MCF 10A (cell line): ENCODE measurements at places on chromosomes 5 and 9.

DNA sequence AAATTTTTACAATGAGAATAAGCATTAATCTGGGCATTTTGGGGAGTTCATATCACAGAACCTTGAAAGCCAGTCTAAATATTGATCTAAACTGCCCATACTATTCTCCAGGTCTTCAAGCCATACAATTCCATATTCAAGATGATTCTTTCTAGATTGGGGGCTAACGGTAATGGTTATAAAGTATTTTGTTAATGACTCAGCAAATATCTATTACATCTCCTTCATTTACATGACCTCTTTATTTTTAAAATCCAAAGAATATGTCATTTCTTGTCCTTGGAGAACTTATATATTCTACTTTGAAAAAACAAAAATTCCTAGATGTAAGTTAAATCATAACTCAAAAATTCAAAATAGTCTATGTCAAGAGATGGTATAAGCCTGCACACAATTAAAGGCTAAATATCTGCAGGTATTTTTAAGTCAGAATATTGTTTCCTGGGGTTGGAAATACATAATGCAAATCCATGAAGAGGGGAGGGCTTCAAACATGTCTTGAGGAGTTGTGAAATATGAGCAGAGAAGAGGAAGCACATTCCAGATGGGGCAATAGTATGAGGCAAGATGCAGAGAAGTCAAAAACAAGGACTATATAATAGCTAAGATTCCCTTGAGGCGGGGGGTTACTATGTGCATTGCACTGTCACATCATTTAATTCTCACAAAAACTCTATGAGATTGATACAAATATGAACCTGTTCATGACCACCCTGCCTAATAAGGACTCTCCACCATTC, 526.4 kb downstream of the NR2F1-AS1 start:
- DNase-seq, result peak; percentile 56

DNA sequence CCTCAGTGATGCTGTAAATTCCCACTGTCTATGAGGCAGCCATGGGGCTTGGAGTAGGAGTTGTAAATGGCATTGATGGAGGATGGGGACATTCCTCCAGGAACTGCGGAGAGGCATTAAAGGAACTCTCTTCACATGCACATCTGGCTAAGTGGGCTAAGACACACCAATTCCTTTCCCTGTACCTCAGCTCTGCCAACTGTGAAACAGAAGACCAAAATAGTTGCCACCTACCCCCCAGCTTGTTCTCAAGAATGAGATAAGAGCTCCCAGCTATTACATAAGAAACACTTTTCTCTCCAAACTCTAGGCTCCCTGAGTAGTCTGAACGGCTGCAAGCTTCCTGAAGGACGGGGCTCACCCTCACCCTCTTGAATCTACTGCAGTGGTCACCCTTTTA, 144.6 kb upstream of the SLC30A5 start:
- no peak for DNase-seq

DNA sequence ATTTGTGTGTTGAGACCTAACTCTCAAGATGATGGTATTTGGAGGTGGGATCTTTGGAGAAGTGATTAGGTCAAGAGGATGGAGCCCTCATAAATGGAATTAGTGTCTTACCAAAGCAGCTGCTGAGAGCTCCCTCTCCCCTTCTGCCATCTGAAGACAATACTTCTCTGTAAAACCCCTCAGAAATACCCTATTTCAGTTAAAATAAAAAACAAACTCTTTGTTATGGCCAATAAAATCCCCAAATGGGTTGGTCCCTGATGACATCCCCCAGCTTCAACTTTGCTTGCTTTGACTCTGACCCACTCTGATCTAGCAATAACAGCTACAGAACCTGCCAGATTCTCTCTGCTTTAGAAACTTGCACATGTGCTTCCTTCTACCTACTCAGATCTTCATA, 100.9 kb downstream of the SNCAIP start:
- no peak for DNase-seq

- DNase-seq, result peak; percentile 73
Observed at GRCh38 chr5:108681079-108681921, 66.4 kb upstream of the FER start.

GRCh38 chr9:100473276-100474081, 530 bp downstream of the TMEFF1 start:
- DNase-seq, result peak; percentile 17

- peak; percentile 48 for DNase-seq
Observed at GRCh38 chr5:58849921-58850667, 267.2 kb downstream of the RAB3C start.

DNA sequence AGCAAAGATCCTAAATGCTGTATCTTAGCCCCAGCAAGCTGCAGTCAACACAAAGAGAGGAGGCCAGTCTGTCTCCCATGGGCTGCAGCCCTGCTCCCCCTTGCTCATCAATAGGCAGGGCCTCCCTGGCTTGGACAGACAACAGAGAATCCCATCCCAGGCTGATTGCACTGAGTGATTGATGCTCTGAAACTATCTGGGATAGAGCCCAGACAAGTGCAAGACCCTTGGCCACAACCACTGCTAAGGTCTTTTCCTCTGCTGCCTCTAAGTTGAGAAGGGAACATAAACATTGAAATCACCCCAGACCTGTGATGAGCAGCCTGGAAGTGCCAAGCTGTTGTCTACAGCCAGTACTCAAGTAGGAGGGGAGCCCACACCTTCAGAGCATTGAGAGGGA, 661.0 kb upstream of the CDH18 start:
- DNase-seq, result no peak

- peak; percentile 59 for DNase-seq
Observed at GRCh38 chr5:31581498-31582099, 49.5 kb downstream of the C5orf22 start.
